Vagina (tissue), 2 donors: ENCODE measurements at places on chromosomes 5 and 9. TPM values are rescaled to one million over a fixed set of nuclear protein-coding genes. Genes with fewer than 3 reads are reported as not detected.

- no peaks in the 10 kb centered on the region for H3K4me1 ChIP-seq
- H3K36me3 ChIP-seq: no peaks in the 10 kb centered on the region
- H3K4me3 ChIP-seq: no peak overlapping the region
- H3K27ac ChIP-seq: no peak overlapping the region
Measured at GRCh38 chr9:128470560-128470959, 14.8 kb downstream of the ODF2 start.

DNA sequence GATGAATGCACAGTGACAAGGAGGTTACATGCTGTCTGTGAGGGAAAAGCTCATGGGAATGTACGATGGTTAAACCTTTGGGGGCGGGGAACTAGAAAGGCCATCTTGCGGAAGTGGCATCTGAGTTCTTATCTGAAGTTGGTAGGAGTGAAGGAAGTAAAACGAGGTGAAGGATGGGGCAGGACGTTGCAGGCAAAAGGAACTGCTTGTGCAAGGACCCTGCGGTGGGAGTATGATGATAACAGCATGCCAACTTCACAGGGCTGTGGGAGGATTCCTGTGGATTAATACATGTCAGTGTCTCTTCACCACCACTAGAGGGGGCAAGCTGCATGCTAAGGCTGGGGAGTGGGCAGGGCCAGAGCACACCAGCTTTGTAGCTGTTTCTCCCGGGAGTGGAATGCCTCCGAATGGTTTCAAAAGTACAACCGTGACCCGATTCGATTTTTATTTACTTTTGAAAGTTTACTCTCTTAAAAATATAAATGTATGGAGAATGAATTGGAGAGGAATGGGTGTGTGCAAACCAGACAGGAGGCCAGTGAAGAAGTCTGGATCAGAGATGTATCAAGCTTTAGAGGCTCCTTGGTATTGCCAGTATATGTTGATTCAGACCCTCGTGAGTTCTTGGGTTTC lies 62.5 kb downstream of the CYFIP2 start:
- no peak for DNase-seq
- H3K27me3 ChIP-seq: no peaks in the 10 kb centered on the region
- peak overlapping the region; percentile 11 for H3K4me3 ChIP-seq
- H3K4me1 ChIP-seq: no peaks in the 10 kb centered on the region

- H3K4me1 ChIP-seq: peaks cover 63% of the 10 kb centered on the region
- H3K27me3 ChIP-seq: no peaks in the 10 kb centered on the region
- no peak for DNase-seq
- no peak overlapping the region for H3K27ac ChIP-seq
- no peak overlapping the region for H3K4me3 ChIP-seq
- H3K36me3 ChIP-seq: no peaks in the 10 kb centered on the region
Measured at GRCh38 chr5:151255621-151256286, 2.8 kb downstream of the GM2A start.

DNA sequence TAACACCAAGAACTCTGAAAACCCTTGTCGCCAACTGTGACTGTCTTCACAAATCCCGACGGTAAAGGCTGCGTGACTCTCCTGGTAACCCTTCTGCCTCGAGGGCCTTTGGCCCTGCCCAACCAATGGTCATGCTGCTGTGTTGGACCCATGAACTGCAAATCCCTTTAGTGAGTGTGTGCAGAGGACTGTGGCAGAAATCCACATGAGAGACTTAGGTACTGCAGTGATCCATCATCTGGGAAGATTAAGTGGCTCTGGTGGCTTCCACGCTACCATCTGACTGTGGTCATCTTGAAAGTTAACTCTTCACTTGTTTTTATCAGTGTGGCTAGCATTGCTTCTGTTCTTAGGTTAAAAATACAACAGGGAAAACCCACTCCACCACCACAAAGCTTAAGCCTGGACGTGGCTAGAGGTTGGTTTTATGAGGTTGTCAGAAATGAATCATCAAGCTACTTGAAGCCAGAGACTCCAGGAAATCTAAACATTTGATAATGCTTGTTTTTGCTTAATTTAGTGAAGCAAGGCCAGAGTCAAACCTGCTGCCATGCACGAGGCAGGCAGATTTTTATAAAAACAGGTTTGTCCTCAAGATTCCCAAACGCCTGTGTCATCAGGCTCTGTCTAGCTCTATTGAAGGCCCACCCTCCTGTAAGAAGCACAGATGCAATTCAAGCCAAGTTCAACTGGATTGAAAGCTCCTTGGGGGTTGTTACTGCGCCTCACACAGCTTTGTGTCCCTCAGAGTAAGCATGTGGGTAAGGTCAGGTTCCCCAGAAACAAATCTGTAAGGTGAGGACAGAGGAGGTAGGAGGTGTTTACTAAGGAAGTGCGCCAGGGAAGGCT lies 52.7 kb upstream of the ERCC6L2 start:
- DNase-seq: no peak
- H3K4me3 ChIP-seq: no peak overlapping the region
- H3K27me3 ChIP-seq: no peaks in the 10 kb centered on the region
- no peaks in the 10 kb centered on the region for H3K36me3 ChIP-seq
- peaks cover 13% of the 10 kb centered on the region for H3K4me1 ChIP-seq

DNA sequence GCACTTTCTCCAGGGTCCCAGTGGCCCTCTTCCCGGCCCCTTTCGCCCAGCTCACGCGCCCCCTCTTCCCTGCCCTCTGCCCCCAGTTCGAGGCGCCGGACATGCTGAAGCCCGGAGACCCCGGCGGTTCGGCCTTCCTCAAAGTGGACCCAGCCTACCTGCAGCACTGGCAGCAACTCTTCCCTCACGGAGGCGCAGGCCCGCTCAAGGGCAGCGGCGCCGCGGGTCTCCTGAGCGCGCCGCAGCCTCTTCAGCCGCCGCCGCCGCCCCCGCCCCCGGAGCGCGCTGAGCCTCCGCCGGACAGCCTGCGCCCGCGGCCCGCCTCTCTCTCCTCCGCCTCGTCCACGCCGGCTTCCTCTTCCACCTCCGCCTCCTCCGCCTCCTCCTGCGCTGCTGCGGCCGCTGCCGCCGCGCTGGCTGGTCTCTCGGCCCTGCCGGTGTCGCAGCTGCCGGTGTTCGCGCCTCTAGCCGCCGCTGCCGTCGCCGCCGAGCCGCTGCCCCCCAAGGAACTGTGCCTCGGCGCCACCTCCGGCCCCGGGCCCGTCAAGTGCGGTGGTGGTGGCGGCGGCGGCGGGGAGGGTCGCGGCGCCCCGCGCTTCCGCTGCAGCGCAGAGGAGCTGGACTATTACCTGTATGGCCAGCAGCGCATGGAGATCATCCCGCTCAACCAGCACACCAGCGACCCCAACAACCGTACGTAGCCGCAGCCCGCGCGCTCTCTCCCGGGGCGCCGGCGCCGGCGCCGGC lies 1.0 kb downstream of the PRDM6 start:
- no peak overlapping the region for H3K27ac ChIP-seq
- H3K36me3 ChIP-seq: no peaks in the 10 kb centered on the region
- H3K4me1 ChIP-seq: peaks cover 37% of the 10 kb centered on the region

- H3K27me3 ChIP-seq: no peaks in the 10 kb centered on the region
- H3K4me1 ChIP-seq: peaks cover 62% of the 10 kb centered on the region
- DNase-seq: no peak
- no peaks in the 10 kb centered on the region for H3K36me3 ChIP-seq
Measured at GRCh38 chr5:96664669-96665068, 2.5 kb downstream of the CAST start.

DNA sequence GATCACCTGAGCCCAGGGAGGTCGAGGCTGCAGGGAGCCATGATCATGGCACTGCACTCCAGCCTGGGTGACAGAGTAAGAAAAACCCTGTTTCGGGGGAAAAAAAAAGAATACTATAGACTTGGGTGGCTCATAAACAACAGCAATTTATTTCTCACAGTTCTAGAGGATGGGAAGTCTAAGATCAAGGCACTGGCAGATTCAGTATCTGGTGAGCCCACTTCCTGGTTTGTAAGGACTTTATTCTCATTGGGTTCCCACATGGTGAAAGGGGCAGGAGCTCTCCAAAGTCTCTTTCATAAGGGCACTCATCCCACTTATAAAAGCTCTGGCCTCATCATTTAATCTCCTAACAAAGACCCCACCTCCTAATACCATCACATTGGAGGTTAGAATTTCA lies 8.7 kb downstream of the HINT1 start:
- H3K36me3 ChIP-seq: peaks cover 28% of the 10 kb centered on the region
- no peaks in the 10 kb centered on the region for H3K27me3 ChIP-seq
- H3K4me3 ChIP-seq: no peak overlapping the region

GRCh38 chr9:76082057-76082456 lies 191.6 kb downstream of the PCSK5 start:
- no peak for DNase-seq
- no peaks in the 10 kb centered on the region for H3K36me3 ChIP-seq
- no peak overlapping the region for H3K4me3 ChIP-seq
- no peak overlapping the region for H3K27ac ChIP-seq

- H3K36me3 ChIP-seq: no peaks in the 10 kb centered on the region
- DNase-seq: no peak
- peak overlapping the region; percentile 34 for H3K27ac ChIP-seq
- peaks cover 31% of the 10 kb centered on the region for H3K4me1 ChIP-seq
- H3K27me3 ChIP-seq: no peaks in the 10 kb centered on the region
Measured at GRCh38 chr5:178330791-178331404, 98.3 kb upstream of the PHYKPL start.

Gene PLAC8L1
- not detected for total RNA-seq

Gene NR5A1
- total RNA-seq: 1.2 TPM

Gene UBE2QL1
- total RNA-seq: 2.5 TPM

Gene NAIF1
- total RNA-seq: 13.3 TPM

Gene PRRX2
- 43.7 TPM for total RNA-seq

Gene CTXN3
- total RNA-seq: not detected

Gene ASPN
- total RNA-seq: 2.9 TPM
